Stimulated activated CD8-positive, alpha-beta memory T cell treated with anti-CD3 and anti-CD28 coated beads, Interleukin-7, amount 100 ng/mL, for 48 hours (primary cell): ENCODE measurements at places on chromosomes 2 and 18.

DNA sequence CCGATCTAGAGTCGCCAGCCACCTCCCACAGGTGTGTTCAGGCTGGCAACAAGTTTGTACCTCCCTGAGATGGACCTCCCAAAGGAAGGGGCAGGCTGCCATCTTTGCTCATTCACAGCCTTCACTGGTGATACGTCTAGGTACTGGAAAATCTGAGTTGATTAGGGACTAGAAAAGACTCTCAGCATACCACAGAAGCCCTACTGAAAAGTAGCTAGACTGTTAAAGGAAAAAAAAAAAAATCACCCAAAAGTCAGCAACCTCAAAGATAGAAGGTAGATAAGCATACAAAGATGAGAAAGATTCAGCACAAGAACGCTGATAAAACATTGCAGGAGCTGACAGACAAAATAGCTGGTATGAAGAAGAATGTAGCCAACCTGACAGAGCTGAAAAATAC is 128.6 kb upstream of the WDR75 start:
- DNase-seq, result no peak

DNA sequence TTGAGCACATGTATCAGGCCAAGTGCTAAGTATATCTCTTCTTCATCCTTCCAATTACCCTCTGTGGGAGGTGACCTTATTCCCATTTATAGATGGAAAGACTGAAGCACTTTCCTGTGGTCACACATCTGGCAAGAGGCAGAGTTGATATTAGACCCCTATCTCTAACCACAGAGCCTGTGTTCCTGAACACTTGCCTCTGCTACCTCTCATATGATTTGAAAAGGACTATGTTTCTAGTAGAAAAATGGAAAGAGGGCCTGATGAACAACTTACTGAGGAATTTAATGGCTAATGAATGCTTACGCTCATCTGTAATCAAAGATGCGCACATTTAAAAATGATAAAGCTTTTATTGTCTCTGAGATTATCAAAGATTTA is 46.2 kb upstream of the DYNC2LI1 start:
- DNase-seq, result no peak

GRCh38 chr2:209146682-209147320 is 277.0 kb upstream of the MAP2 start:
- no peak for DNase-seq

GRCh38 chr18:12579775-12580174 is 78.1 kb downstream of the SPIRE1 start:
- no peak for DNase-seq

DNA sequence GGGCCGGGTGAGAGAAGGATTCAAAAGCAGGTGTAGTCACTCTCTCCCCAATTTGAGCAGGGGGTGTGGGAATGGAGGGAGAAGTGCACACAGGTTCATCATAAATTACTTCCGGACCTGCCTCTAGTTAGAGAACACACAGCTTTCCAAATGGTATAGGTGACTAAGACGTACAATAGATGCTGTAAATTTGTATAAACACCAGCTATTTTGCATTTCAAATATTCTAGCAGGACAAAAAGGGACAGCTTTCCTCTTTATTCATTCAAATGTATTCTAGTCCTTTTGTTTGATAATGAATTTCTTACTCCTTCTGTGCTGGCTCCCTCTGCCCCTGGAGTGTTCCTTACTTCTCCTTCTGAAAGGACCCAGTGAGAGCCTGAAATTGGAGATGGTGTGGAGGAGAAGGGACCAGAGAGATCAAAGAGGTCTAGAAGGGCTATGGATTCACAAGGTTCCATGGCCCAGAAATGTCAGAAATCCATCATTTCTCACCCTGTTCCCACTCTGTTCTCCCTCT is 53.2 kb upstream of the SH3BP4 start:
- no peak for DNase-seq

DNA sequence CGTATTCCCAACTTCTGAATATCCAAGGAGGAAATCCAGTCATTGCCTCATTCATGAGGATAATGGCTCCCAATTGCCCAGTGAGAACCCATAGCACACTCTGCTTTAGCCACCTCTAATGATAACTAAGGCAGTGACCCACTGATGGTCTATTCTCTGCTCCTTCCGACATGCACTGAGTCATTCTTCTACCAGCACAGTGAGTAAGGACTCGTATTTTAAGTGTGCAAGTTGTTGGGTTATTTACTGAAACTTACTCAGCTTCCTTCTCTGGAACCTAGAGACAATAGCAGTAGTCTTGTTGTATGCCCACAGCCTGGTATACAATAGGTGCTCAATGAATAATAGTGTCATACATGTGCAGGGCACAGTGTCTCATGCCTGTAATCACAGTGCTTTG is 81.1 kb upstream of the ZNF397 start:
- DNase-seq, result no peak

GRCh38 chr18:39549144-39549543 is 1983.5 kb upstream of the CELF4 start:
- DNase-seq, result no peak

DNA sequence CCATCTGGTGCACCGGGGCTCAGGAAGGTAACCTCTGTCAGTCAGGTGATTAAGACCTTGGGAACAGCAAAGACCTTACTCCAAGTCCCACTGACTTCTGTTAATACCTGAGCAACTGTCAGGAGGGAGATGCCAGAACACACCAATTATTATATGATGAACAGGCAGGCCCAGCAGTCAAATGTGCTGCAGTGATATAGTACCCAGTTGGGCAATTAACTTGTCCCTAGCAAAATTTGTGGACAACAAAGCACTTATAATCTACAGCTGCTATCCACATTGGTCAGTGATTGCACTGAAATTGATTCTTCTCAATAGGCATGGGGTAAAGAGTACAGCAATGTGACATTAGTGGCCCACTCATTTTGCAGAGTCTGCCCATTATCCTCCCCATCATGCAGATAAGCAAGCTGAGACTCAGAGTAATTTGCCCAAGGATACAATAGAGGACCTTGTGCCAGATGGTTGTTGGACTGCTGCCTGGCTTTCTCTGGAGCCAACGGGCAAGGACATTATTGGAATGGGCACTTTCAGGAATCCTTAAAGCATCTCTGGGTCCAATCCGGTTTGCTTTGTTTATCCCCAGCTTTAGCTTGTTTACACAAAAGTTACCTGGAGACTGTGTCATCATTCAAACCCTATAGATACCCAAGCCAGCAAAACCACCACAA is 147.6 kb downstream of the CCBE1 start:
- no peak for DNase-seq

DNA sequence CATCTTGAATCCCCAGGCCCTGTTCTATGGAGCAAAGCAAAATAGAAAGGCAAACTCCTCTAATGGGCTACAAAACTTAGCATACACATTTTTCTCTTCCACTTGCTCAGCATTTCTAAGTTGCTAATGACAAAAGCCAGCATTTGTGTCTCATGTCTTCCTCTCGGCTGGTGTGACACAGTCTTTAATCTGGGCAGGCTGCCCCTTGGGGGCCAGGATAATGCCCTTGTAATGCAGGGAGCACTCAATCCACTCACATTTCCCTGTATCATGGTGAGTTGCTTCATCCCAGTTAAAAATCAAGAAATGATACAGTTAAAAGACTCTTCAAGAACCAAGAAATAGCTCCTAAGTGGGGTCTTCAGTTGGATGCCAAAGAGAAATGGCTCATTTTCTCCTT is 109.1 kb upstream of the FBXO11 start:
- no peak for DNase-seq

GRCh38 chr2:233480490-233481202 is 85.9 kb downstream of the USP40 start:
- DNase-seq, result no peak

- no peak for DNase-seq
These were observed 119.2 kb downstream of the MYCN start for GRCh38 chr2:16059393-16060016.

- no peak for DNase-seq
These were observed 652 bp downstream of the NEU4 start for GRCh38 chr2:241809383-241810306.

- no peak for DNase-seq
These were observed 70.2 kb upstream of the FSHR start for GRCh38 chr2:49224426-49225010.

DNA sequence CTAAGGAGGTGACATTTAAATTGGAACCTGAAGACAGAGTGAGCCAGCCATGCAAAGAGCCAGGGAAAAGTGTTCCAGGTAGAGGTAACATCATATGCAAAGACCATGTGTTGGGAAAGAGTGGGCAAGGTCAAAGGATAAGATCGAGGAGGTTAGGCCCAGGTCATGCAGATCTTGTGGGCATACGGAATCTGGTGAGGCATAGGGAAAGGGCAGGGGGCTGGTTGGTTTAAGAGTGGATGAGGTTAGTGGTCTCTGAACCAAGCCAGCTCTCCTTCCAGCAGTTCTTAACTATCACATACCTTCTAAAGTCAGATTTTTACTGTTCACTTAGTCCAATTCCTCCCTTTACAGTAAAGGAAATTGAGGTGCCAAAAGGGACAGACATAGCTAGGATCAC is 3.0 kb downstream of the ANKRD53 start:
- DNase-seq, result no peak

GRCh38 chr2:55949211-55949610 is 25.6 kb upstream of the EFEMP1 start:
- DNase-seq, result no peak

DNA sequence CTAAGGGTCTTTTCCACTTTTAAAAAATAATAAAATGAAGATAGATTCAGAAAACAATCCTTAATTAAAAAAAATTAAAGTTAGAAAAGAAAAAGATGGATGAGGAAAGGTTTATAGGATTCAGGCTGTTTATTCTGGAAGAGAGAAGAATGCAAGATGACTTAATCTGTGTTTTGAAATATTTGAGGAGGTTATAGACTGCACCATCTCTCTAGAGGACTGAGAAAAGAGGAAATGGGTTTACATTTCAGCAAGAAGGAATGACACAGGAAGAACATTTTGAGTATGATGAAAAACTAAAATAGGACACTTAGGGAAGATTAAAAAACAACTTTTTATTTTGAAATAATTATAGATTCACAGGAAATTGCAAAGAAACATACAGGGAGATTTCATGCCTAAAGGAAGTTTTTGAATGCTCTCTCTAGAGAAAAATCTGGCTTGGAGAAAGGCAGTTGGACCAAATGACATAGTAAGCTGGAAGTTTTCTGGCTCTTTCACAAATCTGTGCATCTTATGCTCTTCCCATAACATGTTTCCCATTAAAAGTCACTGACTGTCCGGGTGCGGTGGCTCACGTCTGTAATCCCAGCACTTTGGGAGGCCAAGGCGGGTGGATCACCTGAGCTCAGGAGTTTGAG is 75.0 kb downstream of the CERS6 start:
- no peak for DNase-seq
